ENCODE measurements at places on chromosomes 11 and 22. TPM values are rescaled to one million over a fixed set of nuclear protein-coding genes. Genes with fewer than 3 reads are reported as not detected.

PGM2L1 gene
- total RNA-seq, result 13.4 TPM

GLYAT gene
- total RNA-seq, result not detected

FDX1 gene
- total RNA-seq, result 11.5 TPM

PKP3 gene
- 3.6 TPM for total RNA-seq

RFPL3 gene
- not detected for total RNA-seq

ROBO4 gene
- total RNA-seq, result not detected

CCDC90B gene
- total RNA-seq, result 47.7 TPM

TRPM5 gene
- total RNA-seq, result not detected

MS4A4E gene
- total RNA-seq, result not detected

LMF2 gene
- 19.0 TPM for total RNA-seq

KRTAP5-1 gene
- total RNA-seq, result not detected

HEPN1 gene
- total RNA-seq, result not detected

DNA sequence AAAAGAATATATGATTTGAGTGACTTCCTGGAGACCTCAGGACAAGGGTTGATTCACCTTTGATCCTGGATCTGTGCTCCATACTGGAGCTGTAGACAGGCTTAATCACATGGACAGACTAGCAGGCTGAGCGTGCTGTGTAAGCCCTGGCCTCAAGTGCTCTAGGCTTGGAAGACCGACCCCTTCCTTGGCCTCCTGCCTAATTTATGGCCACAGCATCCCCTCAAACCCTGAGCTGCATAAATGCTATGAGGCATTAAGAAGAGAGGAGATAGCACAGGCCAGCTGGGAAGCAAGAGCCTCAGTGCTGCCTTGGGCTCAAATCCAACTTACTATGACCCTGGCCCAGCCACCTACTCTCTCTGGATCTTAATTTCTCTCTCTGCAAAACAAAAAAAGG is 385.1 kb downstream of the BUD13 start:
- no peak for DNase-seq

- no peak for DNase-seq
These were observed 91.5 kb upstream of the BLID start for GRCh38 chr11:122207505-122207904.

- no peak for DNase-seq
These were observed 1.1 kb upstream of the TSGA10IP start for GRCh38 chr11:65944191-65944590.

DNA sequence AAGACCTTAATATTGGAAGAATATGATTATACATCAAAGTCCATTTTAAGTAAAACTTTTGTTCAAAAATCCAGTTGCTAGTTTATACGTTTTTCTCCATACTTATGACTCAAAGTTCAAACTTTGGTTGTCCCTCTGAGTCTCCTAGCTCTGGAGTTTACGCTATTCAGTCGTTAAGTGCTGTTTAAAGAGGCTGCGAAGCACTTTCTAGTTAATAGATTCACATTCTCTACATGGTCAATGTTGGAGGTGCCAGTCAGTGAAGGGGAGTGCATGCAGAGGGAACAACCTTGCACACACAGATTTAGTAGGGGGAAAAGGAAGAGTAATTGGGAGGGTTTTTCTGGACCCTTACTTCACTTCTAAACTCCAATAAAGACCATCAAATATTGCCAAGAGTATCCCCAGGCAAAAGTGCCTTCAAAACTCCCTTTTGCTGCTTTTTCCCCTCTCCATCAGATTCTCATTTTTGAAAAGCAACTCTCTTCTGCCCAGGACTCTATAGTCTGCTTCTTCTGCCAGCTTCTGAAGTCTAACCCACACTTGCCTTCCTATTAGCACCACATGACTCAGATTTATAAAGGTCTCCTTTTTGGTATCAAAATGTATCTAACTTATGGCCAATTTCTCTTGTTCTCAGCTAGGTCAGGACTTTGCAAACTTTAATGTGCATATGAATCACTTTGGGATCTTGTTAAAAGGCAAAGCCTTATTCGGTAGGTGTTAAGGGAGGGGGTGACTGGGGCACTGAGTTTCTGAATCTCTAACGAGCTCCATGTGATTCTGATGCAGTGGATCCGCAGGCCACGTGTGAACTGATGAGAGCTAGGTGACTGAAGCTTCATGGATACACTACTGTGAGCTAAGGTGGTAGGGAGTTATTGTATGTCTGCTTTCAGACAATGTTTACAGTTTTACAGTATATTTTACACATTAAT is 96.2 kb upstream of the MTMR2 start:
- DNase-seq, result no peak

- no peak for DNase-seq
These were observed 1.6 kb upstream of the SGSM3 start for GRCh38 chr22:40368836-40369235.

GRCh38 chr11:64654439-64654838 is 63.4 kb downstream of the SLC22A12 start:
- DNase-seq, result no peak

- DNase-seq, result no peak
These were observed 10.6 kb upstream of the XBP1 start for GRCh38 chr22:28810821-28811491.

- DNase-seq, result peak; percentile 27
These were observed 7.5 kb upstream of the C11orf97 start for GRCh38 chr11:94504689-94505293.

GRCh38 chr11:96356848-96357247 is 13.9 kb upstream of the MAML2 start:
- DNase-seq, result no peak

DNA sequence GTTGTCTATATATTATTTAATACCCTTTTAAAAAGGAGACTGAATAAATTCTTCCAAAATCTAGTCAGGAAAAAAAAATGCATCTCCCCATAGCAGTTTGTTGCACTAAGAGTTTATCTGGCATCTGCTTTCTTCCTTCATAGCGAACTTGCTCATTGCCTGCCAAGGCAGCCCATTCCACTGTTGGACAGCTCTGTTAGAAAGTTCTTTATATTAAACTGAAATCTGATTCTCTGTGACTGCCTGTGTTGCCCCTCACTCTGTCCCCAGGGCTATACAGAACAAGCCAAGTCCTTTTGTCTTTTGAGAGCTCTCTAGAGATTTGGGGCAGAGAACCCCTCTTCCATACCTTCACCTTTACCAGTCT is 3.3 kb upstream of the CHRDL2 start:
- no peak for DNase-seq

GRCh38 chr11:13334034-13334786 is 56.6 kb downstream of the BMAL1 start:
- no peak for DNase-seq

DNA sequence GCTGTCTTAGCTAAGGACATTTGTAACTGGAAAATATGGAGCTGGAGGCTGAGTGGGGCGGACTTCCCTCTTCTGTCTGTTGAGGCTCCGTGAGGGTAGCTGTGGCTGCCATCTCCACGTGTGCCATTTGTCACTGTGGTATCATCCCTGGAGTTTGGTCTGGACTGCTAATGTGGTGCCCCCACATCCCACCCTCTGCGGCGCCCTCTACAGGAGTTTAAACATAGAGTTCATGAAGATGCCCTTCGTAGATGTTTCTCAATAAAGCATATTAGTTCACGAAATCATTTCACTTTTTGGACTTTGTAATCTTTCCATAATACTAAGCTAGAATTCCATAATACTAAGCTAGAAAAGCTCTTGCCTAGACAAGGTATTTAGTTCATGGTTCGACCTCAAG is 52.4 kb downstream of the TECTA start:
- DNase-seq, result peak; percentile 78

- DNase-seq, result peak; percentile 82
These were observed 952 bp upstream of the CATSPERZ start for GRCh38 chr11:64298966-64299846.

DNA sequence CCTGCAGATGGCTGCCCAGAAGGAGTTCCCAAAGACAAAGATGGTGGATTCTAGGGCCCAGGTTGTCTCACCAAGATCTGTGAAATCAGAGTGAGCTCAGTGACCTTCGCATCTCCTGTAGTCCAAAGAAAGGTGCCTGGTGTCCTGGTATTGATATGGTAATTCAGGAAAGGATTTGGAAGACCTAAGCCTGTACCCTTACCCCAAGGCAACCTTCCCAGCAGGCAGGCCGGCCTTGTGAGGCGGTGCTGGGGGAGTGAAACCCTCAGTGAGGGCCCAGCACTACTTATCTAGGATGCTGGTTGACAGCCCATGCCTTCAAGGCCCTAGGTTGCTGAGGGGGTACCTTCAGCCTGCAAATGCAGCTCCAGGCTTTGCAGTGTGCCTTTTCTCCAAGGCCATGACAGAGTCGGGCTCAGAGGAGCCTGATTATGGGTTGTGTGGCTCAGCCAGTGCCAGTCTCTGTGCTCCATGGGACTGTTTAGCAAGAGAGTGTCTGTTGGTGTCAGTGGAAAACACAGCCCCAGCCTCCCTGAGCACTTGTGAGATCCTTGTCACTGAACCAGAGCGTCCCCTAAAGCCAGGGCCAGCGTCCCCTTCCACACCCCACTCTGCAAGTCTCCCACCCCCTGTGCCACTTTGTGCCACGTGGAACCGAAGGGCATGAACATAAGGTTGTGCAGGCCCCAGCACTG is 72.8 kb upstream of the MYOD1 start:
- peak; percentile 42 for DNase-seq

DNA sequence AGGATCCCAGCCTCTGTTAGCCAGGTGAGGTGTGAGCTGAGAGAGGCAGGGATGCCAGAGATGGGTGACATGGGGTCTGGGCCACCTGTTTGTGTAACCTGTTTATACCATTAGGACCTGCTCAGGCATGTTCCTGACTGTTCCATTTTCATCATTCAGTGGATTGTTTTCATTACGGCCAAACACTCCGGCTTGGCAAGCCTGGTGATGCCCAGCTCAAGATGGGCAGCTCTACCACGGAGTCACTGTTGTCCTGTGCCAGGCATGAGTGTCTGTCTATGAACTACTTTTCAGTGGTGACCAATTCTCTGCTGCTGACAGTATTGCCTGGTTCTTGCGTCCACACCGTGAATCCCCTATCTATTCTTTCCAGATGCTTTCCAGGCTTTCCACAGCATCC is 71.5 kb upstream of the SLC22A12 start:
- no peak for DNase-seq

GRCh38 chr22:34102633-34103032 is 182.4 kb upstream of the LARGE1 start:
- DNase-seq, result no peak

DNA sequence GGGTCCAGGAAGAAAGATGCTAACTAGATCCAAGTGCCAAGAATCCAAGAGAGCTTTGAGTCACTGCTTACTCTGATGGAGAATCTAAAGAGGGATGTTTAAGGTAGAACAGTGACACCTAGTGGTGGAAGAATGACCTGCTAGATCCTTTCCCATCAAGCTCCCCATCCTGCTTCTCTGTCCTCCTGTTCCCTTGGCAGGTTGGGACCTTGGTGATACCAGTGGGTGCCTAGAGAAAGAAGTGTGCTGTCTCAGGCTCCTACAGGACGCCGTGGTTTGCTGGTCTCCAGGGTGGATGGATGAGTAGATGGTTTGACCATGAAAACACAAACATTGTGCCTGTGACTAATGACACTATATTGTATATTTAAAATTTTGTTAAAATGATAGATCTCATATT is 383.7 kb downstream of the TMEM135 start:
- DNase-seq, result peak; percentile 61

- DNase-seq, result no peak
These were observed 21.6 kb upstream of the EP300 start for GRCh38 chr22:41070665-41071331.

- DNase-seq, result no peak
These were observed 129.4 kb downstream of the NOX4 start for GRCh38 chr11:89361734-89362133.

Data from H7 (cell line).